ENCODE measurements at places on chromosomes 7 and 10. TPM values are rescaled to one million over a fixed set of nuclear protein-coding genes. Genes with fewer than 3 reads are reported as not detected.

DNA sequence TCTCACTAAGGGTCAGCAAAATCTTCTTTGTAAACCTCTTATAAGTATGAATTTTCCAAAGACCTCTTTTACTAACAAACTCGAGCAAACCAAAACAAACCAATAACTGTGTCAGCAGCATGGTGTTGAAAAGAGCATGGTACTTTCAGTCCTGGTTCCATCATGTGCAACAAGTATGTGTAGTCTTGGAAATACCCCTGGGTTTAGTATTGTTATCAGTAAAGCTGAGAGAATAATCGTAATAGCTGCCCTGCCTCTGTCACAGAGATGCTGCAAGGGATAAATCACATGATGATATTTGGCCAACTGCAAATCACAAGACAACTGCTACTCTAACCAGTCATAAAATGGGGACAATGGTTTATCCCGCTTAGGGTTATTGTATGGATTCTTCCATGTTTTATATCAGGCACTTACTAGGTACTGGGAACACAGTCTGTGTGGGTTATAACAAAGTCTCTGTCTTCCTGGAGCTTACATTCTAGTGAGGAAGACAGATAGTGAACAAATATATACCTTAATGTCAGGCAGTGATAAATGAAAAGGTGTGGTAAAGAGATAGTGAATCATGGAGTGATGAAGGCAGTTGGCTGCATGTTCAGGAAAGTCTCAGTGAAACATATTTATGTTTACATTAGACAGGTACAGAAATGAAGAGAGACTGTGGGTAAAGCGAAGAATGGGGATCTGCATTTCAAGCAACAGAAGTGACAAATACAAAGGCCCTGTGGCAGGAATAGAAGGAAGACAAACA, 60.5 kb upstream of the C10orf90 start:
- H3K27ac ChIP-seq: no peak overlapping the region
- H3K4me3 ChIP-seq: no peak overlapping the region
- no peaks in the 10 kb centered on the region for H3K4me1 ChIP-seq
- H3K27me3 ChIP-seq: no peaks in the 10 kb centered on the region
- no peak for DNase-seq

GRCh38 chr10:132866601-132867381, 75.6 kb downstream of the CFAP46 start:
- no peaks in the 10 kb centered on the region for H3K4me1 ChIP-seq
- no peaks in the 10 kb centered on the region for H3K27me3 ChIP-seq
- DNase-seq: no peak
- no peaks in the 10 kb centered on the region for H3K36me3 ChIP-seq
- no peak overlapping the region for H3K27ac ChIP-seq

DNA sequence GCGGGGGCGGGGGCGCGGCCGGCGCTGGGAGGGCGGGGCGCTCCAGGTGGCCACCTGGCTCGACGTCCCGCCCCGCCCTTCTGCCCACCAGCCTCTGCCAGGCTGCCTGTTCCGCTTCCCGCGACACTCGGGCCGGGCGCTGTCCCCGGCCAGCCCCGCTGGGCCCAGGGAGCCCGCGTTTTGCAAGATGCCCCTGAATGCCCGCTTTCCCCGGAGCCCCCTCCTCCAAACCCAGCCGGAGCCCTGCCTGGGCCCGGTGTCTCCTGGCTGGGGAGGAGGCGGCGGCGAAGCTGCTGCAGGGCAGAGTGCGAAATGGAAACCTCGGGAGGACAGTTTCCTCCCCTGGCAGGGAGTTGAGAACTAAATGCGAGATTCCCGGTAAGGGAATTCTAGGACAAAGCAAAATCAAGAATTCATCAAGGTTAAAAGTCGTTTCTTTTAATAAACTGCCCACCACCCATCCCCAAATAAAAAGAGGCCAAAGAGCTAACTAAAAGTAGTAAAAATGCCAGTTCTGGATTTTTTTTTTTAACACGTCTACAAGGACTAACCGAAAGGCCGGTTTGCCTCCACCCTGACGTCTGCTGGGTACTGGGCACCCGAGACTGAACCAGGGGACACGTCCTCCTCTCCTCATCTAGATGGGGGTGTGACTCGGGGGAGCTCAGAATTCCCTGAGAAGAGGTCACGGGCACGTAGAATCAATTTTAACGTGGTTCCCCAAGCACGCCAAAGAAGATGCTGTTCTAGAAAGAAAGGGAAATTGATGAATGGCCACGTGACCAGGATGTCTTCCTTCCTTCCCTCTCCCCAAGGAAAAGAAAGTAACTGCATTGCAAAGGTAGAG, 200.4 kb upstream of the NFE2L3 start:
- H3K4me1 ChIP-seq: peaks cover 6% of the 10 kb centered on the region
- no peak for DNase-seq
- no peak overlapping the region for H3K27ac ChIP-seq
- H3K4me3 ChIP-seq: peak overlapping the region; percentile 40
- H3K36me3 ChIP-seq: no peaks in the 10 kb centered on the region

DNA sequence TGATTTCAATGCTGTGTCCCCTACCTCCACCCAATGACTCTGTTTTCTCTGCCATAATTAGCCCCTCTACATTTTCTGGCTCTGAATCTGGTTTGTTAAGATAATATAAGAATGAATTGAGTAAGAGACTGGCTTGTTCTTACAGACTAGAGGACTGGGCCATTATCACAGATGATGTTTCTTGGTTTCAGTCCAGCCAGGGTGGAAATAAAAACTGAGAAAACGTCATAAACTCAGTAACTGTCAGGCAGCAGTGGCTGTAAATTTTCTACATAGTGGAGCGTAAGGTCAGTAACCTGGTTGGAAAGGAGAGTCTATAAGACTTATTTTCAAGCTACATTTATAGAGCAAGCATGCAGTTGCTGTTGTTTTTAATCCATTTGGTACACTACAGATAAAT, 485.4 kb downstream of the HTR7 start:
- no peaks in the 10 kb centered on the region for H3K4me1 ChIP-seq
- no peak for DNase-seq
- no peaks in the 10 kb centered on the region for H3K36me3 ChIP-seq
- no peaks in the 10 kb centered on the region for H3K27me3 ChIP-seq

GRCh38 chr7:76316984-76317781, 14.7 kb downstream of the HSPB1 start:
- H3K4me1 ChIP-seq: peaks cover 17% of the 10 kb centered on the region
- H3K36me3 ChIP-seq: peaks cover under 1% of the 10 kb centered on the region
- H3K27ac ChIP-seq: peak overlapping the region; percentile 53
- H3K4me3 ChIP-seq: peak overlapping the region; percentile 22

DNA sequence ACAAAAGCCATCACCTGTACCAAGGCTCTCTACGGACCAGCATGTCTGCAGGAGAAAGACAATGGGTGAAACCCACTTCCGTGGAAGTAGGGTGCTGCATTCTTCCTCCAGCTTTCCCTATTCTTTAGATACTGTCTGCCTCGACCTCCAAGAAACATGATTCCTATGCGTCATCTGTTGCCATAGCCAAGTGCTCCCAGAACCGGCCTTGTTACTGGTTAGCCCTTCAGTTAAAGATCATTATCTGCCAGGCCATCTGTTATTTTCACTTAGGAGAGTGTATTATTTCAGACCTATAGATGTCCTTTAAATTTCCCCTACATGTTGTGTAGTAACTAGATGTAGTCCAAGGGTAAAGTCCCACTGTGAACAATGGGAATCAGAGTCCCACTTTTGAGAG, 89.0 kb upstream of the KIAA1217 start:
- DNase-seq: no peak
- H3K27ac ChIP-seq: no peak overlapping the region
- no peaks in the 10 kb centered on the region for H3K36me3 ChIP-seq
- H3K27me3 ChIP-seq: no peaks in the 10 kb centered on the region

The ZNF488 gene
- 0.38 TPM for total RNA-seq

The LEP gene
- total RNA-seq: not detected

The MXI1 gene
- 8.5 TPM for total RNA-seq

The CH25H gene
- total RNA-seq: not detected

The MACC1 gene
- not detected for total RNA-seq

The NKX2-3 gene
- not detected for total RNA-seq

The FAM237B gene
- total RNA-seq: not detected
